Stimulated activated CD4-positive, alpha-beta T cell treated with anti-CD3 and anti-CD28 coated beads, Interleukin-15, amount 100 ng/mL, for 1 hour (primary cell): ENCODE measurements at places on chromosomes 1 and 21.

DNA sequence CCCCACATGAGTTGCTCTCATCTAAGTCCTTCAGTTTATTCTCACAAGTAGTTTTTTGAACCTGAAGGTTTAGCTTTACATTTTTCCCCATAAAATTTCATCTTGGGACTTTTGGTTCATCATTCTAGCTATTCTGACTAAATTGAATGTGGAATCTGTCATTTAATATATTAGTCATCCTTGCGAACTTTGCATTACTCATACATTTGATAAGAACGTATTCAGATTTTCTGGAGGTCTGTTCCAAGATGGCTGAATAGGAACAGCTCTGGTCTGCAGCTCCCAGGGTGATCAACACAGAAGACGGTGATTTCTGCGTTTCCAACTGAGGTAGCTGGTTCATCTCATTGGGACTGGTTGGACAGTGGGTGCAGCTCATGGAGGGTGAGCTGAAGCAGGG lies 59.8 kb upstream of the CSF1 start:
- no peak for DNase-seq

DNA sequence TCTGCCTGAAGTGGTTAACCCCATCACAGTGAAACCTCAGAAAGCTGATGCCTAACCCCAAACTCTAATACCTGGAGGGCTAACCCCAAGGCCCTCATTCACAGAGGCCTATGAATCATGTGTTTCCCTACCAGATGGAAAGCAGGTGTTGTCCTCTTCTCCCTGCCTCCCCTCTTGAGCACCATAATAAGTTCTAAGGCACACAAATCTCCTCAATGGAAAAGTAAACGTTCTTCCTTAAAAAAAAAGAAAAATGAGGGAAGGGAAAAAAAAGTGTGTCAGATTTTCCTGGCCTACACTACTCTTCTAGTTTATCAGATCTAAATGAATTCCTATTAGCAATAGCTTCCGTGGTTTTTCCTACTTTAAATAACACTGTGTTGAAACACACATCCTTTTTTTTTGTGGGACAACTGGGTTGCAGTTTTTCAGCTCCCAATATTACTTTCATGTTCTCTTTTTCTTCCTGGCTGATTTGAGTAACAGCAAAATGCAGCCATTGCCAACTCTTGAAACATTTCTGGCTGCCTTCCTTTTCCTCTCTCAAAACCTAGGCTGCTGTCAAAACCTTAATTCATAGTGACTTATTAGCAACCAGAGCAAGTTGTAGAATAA lies 43.2 kb downstream of the SLC44A3 start:
- DNase-seq: no peak

DNA sequence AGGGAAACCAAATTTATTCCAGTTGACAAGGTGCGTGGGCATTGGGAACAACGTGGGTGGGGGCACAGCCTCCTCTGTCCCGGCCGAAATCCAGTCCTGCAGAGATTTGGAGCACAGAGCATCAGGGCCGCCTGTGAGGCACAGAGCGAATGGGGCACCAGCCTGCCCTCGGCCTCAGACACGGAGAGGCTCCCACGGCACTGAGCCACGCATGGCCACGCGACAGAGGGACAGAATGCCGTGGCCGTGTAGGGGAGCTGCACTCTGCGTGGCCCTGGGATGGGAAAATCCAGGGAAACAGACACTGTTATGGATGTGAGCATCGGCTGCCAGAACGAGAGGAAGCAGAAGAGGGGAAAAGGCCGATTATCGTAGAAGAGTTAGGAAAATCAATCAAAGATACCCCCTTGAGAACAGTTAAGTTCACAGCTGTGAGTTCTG lies 13.5 kb upstream of the C1orf159 start:
- DNase-seq: no peak

DNA sequence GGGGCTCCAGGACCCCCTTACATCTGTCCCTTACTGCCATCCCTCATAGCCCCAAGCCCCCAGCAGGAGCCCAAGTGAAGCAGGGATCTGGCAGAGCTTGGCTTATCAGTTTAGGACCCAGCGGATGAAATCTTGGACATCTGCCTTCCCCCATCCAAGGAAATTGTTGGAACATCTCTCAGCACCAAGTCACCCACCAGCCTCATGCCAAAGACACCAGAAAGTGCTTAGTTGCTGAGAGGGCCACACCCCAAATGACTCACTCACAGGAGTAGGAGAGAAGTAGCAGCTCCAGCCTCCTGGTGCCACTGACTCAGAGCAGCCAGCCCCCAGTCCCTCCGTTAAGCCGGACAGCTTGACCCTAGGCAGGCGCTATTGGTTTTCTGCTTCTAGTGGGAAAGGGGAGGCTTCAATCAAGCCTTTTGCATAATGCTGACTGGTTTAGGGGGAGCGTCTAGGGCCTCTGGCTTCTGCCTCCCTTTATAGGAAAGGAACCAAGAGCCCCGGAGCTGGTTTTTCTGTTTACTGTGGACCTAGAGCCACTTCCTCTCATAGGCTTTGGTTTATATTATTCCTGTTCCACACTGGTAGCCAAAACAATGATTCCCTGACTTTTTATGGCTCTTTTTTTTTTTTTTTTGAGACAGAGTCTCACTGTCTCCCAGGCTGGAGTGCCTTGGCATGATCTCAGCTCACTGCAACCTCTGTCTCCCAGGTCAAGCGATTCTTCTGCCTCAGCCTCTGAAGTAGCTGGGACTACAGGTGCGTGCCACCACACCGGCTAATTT lies 114.2 kb upstream of the IPO9 start:
- no peak for DNase-seq

- DNase-seq: no peak
Observed at GRCh38 chr1:92820551-92820950, 11.3 kb upstream of the RPL5 start.

GRCh38 chr1:114545796-114546195 lies 34.8 kb upstream of the TRIM33 start:
- DNase-seq: no peak

DNA sequence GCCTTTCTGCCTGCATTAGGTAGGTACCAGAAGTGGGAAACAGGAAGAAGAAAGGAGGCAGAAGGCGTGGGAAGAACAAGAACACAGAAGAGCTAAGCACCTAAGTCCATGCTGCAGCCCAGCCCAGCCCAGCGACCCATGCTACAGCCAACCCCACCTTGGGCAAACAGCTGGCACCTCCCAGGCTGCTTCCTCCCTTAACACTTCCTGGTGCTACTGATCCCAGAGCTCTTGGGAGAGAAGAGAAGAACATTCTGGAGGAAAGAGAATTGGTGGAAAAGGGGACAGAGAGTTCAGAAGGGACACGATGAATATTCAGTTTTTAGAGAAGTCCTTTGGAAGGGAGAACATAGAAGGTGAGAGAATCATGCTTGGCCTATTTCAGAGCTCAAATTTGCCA lies 28.5 kb downstream of the PLEKHA6 start:
- DNase-seq: no peak

GRCh38 chr21:45622416-45623097 lies 21.0 kb upstream of the PCBP3 start:
- no peak for DNase-seq

DNA sequence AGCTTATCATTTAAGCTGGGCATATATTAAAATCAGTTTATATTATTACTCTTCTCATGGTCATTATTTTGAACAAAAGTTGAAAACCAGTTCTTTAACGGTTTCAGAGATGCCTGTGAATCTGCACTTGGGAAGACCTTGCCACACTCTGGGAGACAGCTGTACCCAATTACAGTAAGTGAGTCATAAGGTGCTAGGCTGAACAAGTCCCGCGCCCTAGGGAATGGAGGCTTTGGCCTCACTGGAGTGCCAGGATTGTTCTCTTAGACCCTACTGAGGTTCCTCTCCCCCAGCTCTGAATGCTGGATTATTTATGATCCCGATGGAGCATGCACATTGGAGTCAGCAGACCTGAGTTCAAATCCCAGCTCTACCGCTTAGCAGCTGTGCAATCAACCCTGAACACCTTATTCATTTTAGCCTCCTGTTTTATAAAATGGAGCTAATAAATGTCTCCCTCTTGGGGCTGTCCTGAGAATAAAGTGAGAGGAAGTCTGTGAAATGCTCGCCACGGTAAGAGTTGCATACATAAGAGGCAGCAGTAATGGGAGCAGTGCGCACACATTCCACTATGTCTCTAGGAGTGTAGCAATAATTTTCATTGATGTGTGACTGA lies 266.2 kb downstream of the FOXD2 start:
- no peak for DNase-seq

- no peak for DNase-seq
Observed at GRCh38 chr1:247286134-247286670, 30.3 kb downstream of the VN1R5 start.

DNA sequence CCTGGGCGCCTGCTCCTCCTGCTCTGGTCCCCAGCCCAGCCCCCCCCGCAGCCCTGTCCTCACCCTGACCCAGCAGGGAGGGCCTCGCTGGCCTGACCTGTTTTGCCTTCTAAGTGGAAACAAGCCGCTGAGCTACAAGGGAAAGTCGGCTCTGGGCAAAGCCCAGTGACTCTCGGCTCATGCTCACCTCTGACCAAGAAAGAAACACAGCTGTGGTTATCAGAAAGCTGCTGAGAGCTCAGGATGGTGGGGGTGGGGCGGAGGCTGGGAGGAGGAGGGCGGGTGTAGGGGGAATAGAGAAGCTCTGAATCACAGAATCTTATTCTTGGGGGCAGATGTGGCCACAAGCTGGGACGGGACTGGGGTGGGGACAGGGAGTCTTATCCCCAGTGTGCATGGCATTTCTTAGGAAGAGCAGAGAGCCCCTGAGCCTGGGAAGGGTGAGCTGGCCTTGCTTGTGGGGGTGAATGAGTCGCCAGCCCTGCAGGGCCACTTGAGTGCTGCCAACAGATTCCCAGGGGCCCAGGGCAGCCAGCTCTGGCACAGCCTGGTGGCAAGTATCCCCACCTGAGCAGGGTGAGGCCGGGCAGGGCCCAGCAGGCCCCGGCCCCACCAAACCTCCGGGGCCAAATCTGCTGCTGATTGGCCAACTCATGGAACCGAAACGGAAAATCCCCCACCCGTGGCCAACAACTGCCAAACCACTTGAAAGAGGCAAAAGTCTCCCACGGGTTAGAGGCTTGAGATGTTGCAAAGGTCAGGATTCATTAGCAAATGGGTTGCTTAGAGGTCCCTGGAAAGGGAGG lies 120.6 kb downstream of the SPSB1 start:
- no peak for DNase-seq

- no peak for DNase-seq
Observed at GRCh38 chr1:74733604-74734484, 892 bp downstream of the TYW3 start.

DNA sequence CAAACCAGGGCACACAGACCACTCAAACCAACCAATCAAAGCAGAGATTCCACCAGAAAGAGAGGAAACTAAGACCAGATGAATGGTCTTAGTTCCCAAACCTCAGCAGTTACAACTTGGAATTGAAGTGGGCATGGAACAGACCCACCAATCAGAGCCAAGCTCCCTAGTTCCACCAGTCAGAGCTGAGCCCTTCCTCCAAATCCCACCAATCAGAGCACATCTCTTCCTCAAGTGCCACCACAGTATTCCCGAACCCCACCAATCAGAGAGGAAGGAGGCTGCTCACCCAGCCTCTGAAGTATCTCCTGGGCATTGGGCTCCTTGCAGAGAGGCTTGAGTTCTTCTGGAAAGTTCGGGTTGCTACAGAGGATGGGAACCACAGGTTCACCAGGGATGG lies 1.4 kb downstream of the GUCA2A start:
- no peak for DNase-seq

DNA sequence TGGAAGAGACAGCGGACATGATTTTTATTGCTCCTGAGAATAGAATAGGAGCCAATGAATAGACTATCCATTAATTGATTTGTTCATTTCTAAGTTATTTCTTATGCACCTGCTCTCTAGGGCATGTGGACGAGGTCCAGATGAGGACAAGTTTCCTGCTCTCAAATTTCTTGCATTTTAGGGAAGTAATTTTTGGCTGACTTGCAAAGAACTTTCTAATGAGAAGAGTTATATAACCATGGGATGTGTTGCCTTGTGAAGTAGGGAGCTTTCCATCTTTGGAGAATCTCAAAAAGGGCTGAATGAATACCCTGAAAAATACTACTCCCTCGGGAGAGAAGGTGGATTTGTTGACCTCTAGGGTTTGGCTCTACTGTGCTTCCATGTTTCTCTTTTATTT lies 243.0 kb downstream of the KIF26B start:
- no peak for DNase-seq

DNA sequence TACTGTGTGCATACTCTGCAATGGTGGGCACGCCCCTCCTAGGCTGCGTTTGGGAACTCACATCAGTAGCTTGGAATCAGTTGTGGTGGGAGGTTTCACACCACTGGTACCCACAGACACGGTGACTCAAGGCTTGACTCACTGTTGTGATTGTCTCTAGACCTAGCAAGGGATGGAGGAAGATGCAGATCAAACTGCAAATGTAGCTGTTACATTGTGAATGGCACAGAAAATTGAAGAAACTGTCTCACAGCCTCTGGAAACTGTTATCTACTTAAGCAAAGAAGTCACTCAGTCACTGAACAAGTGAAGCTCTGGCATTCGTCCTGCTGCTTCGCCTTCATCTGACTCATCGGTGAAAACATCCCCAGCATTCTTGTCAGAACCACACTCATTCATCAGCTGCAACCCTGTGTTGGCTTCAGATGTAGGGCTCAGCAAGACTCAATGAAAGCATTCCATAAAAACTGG lies 59.5 kb downstream of the POFUT2 start:
- DNase-seq: peak; percentile 31

DNA sequence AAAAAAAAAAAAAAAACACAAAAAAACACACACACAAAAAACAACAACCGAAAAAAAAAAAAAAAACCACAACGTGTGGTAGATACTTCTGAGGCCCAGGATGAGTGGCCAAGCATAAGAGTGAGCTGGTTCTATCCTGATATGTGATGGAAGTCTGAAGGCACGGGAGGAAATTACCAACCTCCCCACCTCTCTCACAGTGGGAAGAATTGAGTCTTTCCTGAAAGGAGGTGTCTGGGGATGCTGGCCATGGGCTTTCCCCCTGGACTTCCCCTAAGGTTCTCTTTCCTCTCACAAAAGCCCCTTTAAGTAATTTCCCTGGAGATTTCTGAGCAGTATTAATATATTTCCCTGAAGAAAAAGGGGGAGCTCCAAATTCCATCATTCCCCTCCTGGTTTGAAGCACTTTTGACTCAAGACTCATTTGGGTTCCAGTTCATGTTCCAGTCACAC lies 5.2 kb downstream of the TMCC2 start:
- DNase-seq: no peak

- DNase-seq: no peak
Observed at GRCh38 chr1:237211031-237211430, 169.0 kb downstream of the RYR2 start.

- DNase-seq: no peak
Observed at GRCh38 chr21:36813052-36813451, 114.1 kb downstream of the SIM2 start.

- DNase-seq: no peak
Observed at GRCh38 chr1:18302788-18303413, 177.8 kb upstream of the KLHDC7A start.

DNA sequence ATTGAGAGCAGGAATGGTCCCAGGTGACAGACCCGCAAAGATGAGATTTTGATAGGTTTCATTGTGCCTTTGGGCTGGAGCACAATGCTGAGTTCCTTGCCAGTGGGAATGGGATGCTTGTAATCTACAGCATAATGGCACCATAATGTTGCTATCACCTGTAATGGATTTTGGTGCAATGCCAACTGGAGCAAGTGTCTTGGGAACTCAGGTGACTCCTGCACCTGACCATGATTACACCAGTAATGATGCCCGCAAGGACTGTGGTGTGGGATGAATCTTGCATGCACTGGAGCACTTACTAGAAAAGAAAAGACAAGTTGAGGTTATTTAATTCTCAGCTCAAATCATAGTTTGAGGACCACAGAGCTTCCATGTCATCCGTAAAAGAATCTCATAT lies 96.7 kb downstream of the PTPRU start:
- DNase-seq: no peak
